ENCODE measurements at places on chromosomes 1 and 21.

DNA sequence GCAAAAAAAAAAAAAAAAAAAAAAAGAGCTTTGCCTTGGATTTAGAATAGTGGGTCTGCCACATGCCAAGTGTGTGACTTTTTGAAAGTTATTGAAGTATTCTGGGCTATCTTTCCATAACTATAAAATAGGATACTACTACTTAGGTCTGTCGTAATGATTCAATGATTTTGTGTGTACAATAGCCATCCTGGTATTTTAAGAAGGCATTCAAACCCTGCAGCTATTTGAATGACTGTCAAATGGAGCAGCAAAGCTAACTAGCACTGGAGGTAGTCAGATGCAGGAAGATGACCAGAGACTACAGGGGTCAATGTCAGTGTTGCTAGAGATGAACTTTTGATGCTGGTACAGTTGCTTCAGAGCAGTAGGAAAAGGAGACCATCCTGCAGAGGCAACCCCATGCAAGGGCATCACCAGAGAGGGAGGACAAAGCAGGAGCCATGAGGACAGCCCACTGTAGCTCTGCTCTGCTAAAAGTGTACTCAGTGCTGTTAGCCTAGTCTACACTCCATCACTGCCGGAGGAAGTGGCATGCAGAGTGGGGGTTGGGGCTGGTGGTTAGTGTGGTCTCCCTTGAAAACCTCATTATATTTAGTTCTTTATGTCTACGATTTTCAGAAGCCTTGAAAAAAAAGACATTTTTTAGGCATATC, 29.0 kb downstream of the DUSP10 start:
- no peak for DNase-seq

GRCh38 chr1:114369930-114370329, 141.1 kb downstream of the TRIM33 start:
- DNase-seq = no peak

GRCh38 chr1:150150133-150151021, 661 bp downstream of the PLEKHO1 start:
- DNase-seq = no peak

GRCh38 chr1:166507347-166507746, 331.9 kb upstream of the POGK start:
- no peak for DNase-seq

Measured in non-pigmented ciliary epithelial cell (primary cell).